ENCODE measurements at places on chromosomes 5 and 9.

GRCh38 chr5:135478938-135479337, 26.8 kb upstream of the TIFAB start:
- peak; percentile 2 for DNase-seq

- DNase-seq, result no peak
Observed at GRCh38 chr9:13863112-13863511, 450.8 kb downstream of the NFIB start.

- DNase-seq, result peak; percentile 13
Observed at GRCh38 chr9:12997009-12997408, 222.2 kb downstream of the LURAP1L start.

DNA sequence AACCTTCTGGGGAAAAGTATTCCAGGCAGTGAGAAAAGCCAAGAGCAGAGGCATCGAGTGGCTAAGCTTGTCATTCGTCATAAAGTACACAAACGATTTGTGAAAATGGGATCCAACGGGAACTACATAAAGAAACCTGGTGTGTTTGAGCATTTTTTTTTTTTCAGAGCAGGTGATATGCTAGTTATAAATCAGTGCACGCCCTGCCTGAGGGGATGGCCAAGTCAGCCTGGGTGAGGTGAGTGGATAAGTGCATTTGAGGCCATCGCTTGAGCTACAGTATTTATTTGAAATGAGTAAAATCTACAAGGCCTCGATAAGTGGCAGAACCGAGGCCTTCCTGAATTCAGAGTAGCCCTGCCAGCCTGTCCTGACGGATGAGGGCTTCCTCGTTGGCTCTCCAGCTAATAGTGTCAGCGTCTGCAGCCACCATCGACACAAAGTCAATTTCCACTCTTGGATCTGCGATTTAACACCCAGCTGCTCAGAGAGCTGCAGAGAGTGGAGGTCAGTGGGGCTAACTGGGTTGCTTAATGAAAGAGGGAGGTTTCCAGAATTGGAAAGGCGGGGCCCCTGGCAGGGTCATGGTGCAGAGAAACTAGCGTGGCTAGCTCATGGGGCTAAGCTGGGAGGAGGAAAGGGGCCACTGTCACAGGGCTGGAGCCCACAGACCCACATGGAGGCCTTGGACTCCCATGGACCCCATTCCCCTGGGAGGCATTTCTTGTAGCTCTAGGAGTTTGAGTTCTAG, 27.3 kb downstream of the PPARGC1B start:
- peak; percentile 77 for DNase-seq

DNA sequence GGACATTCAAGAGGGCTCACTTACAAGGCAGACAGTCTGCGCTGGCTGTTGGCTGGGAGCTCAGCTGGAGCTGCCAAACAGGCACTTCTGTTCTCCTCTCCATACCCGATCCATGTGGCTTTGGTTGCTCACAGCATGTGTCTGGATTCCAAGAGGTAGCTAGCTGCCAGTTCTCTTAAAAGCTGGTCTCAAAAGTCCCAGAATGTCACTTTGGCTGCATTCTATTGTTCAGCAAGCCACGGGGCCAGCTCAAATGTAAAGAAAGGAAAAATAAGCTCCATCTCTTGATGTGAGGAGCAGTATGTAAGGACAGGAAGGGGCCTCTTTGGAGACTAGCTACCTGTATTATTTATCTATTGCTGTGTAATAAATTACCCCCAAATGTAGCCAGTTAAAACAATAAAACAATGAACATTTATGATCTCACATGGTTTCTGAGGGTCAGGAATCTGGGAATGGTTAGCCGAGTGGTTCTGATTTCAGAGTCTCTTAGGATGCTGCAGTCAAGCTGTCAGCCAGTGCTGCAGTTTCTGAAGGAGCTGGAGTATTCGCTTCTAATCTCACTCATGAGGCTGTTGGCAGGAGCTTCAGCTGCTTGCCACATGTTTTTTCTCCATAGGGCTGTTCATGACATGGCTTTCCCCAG, 112.7 kb upstream of the CLINT1 start:
- no peak for DNase-seq

Measured in NCI-H774 (cell line).